ENCODE measurements at places on chromosomes 7 and 10.

DNA sequence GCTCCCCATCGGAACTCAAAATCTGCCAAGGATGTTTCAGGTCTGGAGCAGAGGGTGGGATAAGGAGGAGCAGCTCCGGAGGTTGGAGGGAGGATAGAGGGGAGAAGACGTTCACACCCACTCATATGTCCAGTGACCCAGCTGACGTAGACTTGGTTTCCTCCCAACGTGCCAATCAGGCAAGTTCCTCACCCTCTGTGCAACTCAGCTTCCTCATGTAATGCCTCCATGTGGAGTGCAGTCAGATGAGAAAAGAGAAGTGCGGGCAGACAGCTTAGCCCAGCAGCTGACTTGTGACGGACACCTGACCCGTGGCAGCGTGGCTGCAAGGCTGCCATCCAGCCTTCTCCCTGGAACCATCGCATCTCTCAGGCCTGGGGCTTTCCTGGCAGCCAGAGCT, 86.8 kb downstream of the NPTX2 start:
- no peak for DNase-seq

DNA sequence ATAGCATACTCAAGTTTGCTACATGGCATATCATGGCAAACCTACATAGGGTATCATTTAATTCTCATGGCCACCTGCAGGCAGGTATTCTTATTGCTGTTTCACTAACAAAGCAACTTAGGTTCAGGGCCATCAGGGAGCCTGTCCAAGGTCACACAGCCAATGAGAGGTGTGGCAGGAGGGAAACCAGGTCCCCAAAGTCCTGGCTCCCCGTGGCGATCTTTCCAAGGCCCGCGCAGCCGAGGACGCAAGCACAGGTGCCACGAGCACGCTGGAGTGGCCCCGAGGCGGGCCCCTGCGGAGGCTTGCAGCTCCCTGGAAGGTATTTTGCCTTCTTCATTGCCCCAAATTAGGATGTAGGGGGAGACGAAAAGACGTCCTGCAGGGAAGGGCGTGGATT, 20.8 kb downstream of the PRKAG2 start:
- DNase-seq: no peak

GRCh38 chr7:16320099-16320660, 101.2 kb downstream of the CRPPA start:
- DNase-seq: no peak

DNA sequence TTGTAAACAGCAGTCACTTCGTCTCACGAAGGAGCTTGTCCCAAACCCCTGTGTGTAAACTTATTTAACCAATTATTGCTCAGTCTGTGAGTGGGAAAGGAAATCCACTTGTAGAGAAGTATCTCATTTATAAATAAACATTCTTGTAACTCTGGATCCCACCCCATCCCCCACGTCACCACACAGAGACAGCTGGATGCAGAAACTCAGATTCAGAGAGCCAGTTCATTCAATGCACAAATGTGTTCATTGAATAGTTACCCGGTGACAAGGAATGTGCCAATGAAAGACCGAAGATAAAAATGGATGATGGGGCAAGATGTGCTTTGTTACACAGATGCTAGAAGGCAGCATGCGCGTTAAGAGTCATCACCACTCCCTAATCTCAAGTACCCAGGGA, 8.3 kb upstream of the OCM start:
- no peak for DNase-seq

- no peak for DNase-seq
Observed at GRCh38 chr7:45967591-45968157, 46.6 kb upstream of the IGFBP3 start.

- no peak for DNase-seq
Observed at GRCh38 chr10:79038104-79038840, 30.5 kb upstream of the ZMIZ1 start.

GRCh38 chr10:51014680-51015389, 59.5 kb upstream of the PRKG1 start:
- no peak for DNase-seq

GRCh38 chr7:52777051-52777822, 258.2 kb upstream of the POM121L12 start:
- no peak for DNase-seq

DNA sequence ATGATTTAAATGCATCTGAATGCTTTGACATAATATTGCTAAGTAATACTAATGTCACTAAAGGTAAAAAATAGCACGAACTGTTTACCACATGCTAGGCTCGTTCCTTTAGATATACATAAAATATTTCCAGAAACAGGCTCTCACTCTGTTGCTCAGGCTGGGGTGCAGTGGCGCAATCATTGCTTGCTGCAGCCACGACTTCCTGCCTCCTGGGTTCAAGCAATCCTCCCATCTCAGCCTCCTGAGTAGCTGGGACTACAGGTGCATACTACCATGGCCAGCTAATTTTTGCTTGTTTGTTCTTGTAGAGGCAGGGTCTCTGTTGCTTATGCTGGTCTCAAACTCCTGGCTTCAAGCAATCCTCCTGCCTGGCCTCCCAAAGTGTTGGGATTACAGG, 183.3 kb downstream of the SGMS1 start:
- no peak for DNase-seq

DNA sequence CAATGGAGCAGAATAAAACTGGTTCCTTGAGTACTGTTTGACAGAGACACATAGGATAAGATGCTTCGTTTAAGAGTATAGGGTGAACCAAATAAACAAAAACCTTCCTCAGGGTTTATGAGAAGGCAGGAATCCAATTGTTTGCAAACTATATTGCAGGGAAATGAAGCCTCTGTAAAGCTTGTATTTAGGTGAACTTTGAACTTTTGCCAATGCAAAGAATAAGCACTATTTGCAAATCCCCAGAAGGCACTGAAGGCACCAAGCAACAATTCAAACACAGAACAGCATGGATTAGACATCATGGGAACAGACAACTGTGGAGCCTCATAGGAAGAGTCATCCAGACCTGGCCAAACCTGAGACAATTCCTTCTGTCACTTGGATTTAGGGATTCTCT, 47.1 kb upstream of the WASL start:
- no peak for DNase-seq

DNA sequence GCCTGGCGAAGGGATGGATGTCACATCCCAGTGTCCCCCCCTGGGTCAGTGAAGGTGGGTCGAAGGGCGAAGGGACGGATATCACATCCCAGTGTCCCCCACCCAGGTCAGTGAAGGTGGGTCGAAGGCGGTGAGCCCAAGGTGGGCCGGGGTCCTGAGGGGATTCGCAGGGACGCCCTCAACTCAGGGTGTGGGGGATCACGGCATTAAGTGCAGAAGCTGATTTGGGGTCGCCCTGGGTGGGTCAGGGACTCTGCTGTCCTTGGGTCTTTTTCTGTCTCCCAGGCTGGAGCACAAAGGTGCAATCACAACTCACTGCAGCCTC, 21.9 kb downstream of the ADAP1 start:
- DNase-seq: no peak

DNA sequence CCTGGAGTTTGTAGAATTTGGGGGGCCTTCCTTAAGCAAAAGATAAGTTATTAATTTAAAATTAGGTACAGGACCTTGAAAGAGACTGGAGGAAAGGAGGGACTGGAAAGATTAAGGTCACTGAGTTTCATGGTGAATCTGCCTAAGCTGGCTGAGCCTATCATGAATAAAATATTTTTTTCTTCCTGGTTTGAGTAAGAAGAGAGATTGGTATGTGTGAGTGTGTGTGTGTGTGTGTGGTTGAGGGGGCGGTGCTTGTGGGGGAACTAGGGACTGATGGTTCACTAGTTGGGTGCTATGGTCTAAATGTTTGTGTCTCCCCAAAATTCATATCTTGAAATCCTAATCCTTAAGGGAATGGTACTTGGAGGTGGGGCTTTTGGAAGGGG, 142.5 kb upstream of the PRKCQ start:
- peak; percentile 54 for DNase-seq

DNA sequence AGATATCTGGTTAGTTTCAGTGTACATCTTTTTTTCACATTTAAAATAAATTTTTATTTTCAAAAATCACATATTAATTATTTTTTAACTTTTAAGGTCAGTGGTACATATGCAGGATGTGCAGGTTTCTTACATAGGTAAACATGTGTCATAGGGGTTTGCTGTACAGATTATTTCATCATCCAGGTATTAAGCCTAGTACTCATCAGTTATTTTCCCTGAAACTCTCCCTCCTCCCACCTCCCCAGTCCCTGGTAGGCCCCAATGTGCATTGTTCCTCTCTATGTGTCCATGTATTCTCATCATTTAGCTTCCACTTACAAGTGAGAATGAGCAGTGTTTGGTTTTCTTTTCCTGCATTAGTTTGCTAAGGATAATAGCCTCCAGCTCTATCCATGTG, 323.0 kb downstream of the C7orf25 start:
- DNase-seq: no peak

DNA sequence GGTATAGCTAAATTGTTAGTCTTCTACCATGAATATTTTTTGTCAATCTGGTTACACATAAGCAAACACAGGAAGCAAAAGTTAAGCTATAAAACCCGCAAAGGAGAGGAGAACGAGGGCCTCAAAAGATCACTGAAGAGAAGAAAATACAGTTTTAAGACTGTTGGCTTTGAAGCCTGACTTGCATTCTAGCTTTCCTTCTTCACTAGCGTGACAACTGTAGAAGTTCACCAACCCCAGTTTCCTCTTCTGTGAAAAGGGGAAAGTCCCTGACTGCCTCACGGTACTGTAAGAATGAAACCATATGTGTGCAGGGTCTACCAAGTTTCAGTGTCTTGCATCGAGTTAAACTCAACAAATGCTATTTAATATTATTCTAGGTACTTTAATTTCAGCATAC, 7.5 kb upstream of the LRRN3 start:
- peak; percentile 73 for DNase-seq

DNA sequence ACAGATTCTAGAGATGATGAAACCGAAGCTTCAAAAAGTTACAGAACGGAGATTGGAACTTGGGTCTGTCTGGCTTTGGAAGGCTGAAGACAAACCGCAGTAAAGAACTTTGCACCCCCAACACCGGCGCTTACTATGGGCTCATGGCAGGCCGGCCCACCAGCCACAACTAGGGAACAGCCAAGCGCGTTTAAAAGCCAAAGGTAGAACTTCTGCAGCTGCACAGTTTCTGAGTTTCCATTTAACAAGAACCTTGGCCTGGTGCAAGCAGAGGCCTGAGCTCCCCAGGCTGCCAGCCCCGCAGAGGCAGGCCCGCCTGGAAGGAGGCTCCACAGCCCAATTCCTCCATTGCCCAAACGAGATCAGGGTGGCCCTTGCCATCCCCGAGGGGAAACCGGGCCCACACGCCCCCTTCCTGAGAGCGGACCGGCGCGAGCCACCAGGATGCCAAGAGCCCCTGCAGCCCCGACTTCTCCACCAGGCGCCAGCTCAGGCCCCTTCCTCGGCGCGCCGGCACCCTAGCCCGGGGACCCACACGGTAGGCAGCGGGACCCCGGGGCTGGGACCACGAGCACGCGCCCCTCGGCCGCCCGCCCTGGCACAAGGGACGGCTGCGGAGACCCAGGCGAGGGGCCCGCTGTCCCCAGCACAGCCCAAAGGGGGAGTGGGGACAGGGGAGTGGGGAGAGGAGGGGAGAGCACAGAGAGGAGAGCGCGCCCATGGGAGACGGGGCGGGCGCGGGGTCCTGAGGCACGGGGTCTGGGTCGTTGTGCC, 566 bp downstream of the MAD1L1 start:
- DNase-seq: peak; percentile 39

GRCh38 chr7:469563-469961, 50.1 kb downstream of the PDGFA start:
- DNase-seq: peak; percentile 0

GRCh38 chr7:88686468-88687229, 72.9 kb upstream of the ZNF804B start:
- DNase-seq: no peak

DNA sequence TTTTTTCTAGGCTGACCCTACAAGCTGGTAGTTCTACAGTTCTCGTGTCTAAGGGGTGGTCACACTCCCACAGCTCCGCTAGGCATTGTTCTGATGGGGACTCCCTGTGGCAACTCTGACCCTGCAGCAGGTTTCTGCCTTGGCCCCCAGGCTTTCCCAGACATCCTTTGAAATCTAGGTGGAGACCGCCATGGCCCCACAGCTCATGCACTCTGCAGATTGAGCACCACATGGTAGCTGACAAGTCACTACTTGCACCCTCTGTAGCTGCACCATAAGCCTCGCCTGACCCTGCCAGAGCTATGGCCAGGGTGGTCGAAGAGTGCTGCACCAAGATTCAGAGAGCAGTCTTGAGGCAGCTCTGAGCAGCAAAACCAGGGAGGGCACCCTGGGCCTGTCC, 275.6 kb downstream of the LHFPL3 start:
- DNase-seq: no peak

GRCh38 chr7:39299695-39300094, 266.5 kb upstream of the YAE1 start:
- DNase-seq: no peak

- DNase-seq: peak; percentile 62
Observed at GRCh38 chr7:359766-360361, 69.9 kb downstream of the FOXL3 start.

GRCh38 chr7:106423821-106424475, 139.2 kb upstream of the NAMPT start:
- DNase-seq: peak; percentile 33

DNA sequence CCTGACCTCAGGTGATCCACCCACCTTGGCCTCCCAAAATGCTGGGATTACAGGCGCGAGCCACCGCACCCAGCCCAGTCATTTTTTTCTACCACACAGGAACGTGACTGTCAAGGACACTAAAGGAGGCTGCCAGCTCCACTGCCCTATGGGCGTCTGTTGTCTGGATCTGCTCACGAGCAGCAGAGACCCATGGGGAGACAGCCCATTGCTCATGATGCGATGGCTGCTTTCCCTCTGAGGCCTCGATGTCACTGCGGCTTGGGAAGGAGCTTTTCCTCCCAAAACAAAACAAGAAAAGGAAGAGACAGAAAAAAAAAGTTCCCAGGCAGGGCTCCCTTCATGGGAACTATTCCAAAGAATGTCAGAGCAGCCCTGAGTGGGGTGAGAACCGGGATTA, 70.5 kb downstream of the DENND2A start:
- no peak for DNase-seq

DNA sequence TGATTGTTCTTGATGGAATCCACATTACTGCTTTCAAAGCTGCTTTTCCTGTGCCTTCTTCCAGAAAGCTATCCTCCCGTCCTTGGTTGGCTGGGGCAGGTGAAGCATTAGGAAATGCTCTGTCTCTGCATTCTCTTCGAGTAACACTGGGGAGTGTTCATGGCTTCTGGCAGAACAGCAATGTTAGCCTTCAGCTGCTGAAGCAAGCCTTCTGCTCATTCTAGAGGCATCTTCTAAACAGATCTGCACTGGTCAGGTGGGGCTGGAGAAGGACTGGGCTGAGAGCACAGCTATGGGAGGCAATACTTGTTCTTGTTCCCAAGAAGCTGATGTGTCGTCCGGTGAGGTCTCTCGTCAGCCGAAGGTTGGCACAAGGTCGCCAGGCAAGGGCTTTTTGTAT, 80.6 kb downstream of the MGMT start:
- no peak for DNase-seq

GRCh38 chr10:31645786-31646185, 282.8 kb downstream of the ARHGAP12 start:
- DNase-seq: no peak

- no peak for DNase-seq
Observed at GRCh38 chr7:87316846-87317552, 28.5 kb upstream of the CROT start.

- DNase-seq: peak; percentile 14
Observed at GRCh38 chr10:117137031-117137910, 799 bp downstream of the VAX1 start.

- DNase-seq: no peak
Observed at GRCh38 chr7:2997014-2997413, 46.7 kb downstream of the CARD11 start.

- DNase-seq: no peak
Observed at GRCh38 chr10:68560943-68561864, 1.1 kb downstream of the TET1 start.

- DNase-seq: no peak
Observed at GRCh38 chr10:4194231-4194630, 409.2 kb upstream of the KLF6 start.
